ENCODE measurements at places on chromosomes 2 and 18.

DNA sequence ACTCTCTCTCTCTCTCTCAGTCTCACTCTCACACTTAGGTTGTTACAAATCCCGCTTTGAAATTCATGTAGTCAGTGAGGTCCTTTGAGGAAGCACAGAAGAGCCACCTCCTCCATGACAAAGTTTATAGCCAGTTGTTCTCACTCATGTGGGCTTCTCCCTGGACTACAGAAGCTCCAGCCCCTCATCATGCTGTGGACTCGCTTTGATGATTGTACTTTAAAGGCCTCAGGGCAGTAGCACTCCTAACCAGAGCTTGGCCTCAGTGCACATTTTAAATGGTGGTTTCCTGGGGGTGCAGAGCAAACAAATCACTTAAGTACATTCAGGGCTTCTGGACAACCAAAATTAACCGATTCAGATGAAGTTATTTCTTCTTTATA, 115.7 kb downstream of the MTCL1 start:
- no peak for DNase-seq

DNA sequence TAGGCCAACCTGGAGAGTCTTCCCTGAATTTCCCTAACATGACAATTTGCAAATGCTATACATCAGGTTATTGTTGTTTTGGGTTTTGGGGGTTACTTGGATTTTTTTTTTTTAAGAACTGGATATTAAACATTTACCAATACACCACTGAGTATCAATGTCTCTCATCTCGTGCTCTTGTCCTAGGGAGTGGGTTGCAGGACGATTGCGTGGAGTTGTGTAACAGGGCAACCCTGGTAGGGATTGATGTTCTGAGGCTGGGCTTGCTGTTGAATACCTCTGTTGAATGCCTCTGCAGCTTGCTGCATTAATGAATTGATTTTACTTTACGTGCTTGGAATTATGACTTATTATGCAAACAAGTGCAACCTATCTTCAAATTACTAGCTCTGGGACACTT, 18.8 kb upstream of the FOSL2 start:
- no peak for DNase-seq

DNA sequence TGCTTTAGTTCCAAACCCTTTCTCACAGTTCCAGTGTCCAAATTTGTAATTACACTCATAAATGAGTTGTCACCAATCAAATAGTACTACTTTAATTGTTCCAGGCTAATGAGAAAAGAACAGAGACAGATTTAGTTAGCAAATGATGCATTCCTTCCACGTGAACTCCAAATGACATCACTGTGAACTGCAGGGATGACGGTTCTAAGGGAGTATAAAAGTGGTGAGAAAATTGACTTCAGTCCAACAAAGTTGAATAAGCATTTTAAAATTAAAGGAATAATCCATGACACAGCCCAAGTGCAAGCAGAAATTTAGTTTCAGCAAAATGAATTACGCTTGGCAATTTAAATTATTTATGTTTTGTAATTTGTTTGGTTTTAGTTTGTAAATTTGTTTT, 102.0 kb upstream of the LRATD1 start:
- no peak for DNase-seq

- DNase-seq, result no peak
Observed at GRCh38 chr2:190079160-190079559, 16.6 kb upstream of the MSTN start.

GRCh38 chr2:109218087-109218791, 89.2 kb downstream of the SH3RF3 start:
- no peak for DNase-seq

- DNase-seq, result no peak
Observed at GRCh38 chr2:19776941-19777514, 124.8 kb downstream of the TTC32 start.

GRCh38 chr18:9535430-9535991, 60.2 kb downstream of the RALBP1 start:
- DNase-seq, result no peak

GRCh38 chr2:236644502-236644911, 74.9 kb downstream of the ACKR3 start:
- DNase-seq, result no peak

GRCh38 chr2:239669181-239669898, 268.5 kb upstream of the HDAC4 start:
- no peak for DNase-seq

Measured in RWPE1 (cell line).